Bone marrow (tissue), 2 donors: ENCODE measurements at places on chromosomes 12 and 14.
A peak's percentile ranks its signal among the peaks of the same experiment; 100 is the strongest.

DNA sequence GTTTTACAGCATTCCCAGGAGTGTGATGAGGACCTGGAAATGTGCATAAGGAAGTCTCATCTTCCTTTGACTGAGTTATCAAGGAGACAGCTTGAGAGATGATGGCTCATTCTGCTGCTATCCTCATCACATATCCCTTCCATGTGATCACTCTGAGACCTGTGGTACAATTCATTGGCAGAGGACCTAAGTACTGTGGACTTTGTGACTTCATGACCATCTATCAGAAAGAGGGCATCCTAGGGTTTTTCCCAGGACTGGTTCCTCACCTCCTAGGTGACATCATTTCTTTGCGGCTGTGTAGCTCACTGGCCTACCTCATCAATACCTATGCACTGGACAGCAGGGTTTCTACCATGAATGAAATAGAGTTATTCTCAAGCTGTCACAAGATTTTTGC lies 172.1 kb upstream of the PLEKHG7 start:
- no peak for DNase-seq

- DNase-seq, result peak; percentile 53
Observed at GRCh38 chr14:101964297-101965180, at the start of gene DYNC1H1. Gene DYNC1H1 (plus strand): TSS chr14:101964573. CDS start chr14:101964692, 119 bp downstream.

DNA sequence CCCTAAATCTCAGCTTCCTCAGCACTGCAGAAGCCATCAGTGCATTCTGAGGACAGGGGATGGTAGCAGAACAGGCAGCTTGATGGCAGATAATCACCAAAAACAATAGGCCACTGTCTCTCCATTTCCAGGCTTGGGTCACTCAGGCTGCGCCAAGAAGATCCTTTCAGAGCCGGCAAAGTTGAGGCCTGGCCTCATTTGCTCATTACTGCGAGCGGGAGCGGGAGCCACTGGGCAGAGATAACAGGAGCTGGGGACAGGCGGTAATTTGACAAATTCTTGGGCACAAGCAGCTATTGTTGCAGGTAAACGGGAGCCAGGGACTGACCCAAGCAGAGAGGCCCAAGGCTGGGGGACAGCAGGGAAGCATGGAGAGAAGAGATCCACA lies 2.1 kb downstream of the MSI1 start:
- DNase-seq, result no peak

- DNase-seq, result no peak
Observed at GRCh38 chr12:51329742-51330141, 5.8 kb upstream of the BIN2 start.

- no peak for DNase-seq
Observed at GRCh38 chr12:69052613-69053408, 119.8 kb upstream of the CPM start.

GRCh38 chr12:111034083-111034885 lies 113.9 kb upstream of the MYL2 start:
- no peak for DNase-seq

- no peak for DNase-seq
Observed at GRCh38 chr12:118979763-118980406, 1.5 kb upstream of the SRRM4 start.

DNA sequence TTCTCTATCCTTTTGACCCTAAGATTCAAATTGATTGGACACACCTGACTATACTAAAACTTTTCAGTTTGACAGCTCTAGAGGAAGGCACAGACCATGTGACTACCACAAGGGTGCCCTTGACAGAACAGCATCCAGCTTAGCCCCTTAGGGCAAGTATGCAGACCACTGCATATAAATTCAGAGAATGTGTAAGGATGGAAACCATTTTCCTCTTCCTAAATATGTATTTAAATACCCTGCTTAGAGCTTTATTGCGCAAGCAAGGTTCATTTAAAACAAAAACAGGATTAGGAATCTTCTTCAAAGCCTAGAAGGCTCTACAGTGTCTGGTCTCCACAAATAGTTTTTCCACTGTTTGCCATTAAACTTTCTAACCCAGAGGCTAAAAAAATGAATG lies 202.8 kb downstream of the MED13L start:
- no peak for DNase-seq
